ENCODE measurements at places on chromosomes 1 and 21.

- no peak for DNase-seq
Measured at GRCh38 chr21:41933313-41934079, 20.3 kb downstream of the C2CD2 start.

GRCh38 chr1:2385606-2386280 is 5.6 kb downstream of the MORN1 start:
- no peak for DNase-seq

GRCh38 chr1:160544647-160545046 is 21.6 kb upstream of the SLAMF6 start:
- peak; percentile 5 for DNase-seq

DNA sequence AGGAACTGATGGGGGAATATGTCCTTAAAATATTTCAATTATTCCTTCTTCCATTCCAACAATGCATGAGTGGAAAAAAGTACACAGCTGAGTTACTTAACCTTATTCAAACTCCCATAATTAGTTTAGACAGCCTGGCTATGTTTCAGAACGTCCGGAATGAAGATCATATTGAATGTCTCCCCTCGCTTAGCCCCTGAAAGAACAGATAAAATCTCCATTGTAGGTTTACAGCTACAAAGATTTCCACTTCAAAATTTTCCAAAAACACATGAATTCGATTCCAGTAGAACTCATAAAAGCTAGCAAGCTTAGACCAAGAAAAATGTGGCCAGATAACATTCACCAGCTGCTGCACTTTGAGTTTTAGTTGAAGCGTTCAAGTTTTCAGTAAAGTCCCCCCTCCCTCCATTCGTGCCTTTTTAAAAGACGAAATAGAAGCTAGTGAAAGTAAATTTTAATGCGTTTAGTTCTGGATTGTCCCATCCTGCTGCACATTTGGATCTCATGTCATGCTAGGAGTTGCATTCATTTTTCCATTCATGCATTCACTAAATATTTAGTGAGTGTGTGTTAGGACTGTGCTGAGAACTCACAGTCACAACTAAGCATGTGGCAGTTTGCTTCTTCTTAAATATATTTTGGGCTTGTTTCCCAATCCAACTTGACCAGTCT is 29.4 kb upstream of the SSX2IP start:
- no peak for DNase-seq

All from NCI-H69 (cell line).